ENCODE measurements at places on chromosomes 2 and 18.
A peak's percentile ranks its signal among the peaks of the same experiment; 100 is the strongest.

DNA sequence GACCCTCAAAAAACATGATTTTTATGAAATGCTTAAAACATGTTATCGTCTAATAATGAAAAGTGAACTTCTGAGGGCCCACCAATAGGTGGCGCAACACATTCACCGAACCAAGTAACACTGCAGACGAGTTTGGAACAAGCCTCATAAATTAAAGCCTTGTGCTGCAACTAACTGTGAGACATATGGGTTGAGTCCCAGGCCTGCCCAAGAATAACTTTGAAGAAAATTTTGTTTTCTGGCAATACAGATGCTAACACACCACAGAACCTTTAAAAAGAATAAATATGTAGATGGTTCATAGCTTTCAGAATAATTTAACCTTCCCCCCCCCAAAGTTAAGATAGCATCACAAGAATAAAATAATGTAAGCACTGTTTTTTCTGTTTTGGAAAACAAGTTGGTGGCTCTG lies 285.9 kb downstream of the RNF144A start:
- peak; percentile 62 for DNase-seq

DNA sequence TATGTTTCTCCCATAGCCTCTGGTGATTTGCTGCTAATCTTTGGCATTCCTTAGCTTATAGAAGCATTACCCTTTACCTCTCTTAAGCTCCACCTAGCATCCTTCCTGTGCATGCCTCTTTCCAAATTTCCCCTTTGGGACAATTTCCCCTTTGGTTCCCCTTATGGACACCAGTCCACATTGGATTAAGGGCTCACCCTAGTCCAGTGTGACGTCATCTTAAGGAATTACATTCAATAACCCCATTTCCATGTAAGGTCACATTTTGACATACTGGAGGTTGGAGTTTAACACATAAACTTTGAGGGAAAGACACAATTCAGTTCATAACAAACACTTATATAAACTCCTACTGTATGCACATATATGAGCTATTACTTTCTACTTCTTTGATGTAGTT lies 916.6 kb downstream of the SLC4A3 start:
- DNase-seq = no peak

DNA sequence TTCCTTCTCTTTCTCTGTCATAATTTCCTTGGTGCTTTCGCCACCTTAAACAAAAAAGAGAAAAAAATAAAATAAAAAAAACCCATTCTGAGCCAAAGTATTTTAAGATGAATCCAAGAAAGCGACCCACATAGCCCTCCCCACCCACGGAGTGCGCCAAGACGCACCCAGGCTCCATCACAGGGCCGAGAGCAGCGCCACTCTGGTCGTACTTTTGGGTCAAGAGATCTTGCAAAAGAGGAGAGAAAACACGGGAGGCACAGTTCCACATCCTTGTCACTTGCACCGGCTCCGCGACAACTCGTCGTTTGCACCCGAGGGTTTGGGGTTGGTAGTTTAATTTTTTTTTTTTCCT lies 1.8 kb upstream of the SP9 start:
- no peak for DNase-seq

- no peak for DNase-seq
Observed at GRCh38 chr2:236501531-236501930, 68.1 kb upstream of the ACKR3 start.

DNA sequence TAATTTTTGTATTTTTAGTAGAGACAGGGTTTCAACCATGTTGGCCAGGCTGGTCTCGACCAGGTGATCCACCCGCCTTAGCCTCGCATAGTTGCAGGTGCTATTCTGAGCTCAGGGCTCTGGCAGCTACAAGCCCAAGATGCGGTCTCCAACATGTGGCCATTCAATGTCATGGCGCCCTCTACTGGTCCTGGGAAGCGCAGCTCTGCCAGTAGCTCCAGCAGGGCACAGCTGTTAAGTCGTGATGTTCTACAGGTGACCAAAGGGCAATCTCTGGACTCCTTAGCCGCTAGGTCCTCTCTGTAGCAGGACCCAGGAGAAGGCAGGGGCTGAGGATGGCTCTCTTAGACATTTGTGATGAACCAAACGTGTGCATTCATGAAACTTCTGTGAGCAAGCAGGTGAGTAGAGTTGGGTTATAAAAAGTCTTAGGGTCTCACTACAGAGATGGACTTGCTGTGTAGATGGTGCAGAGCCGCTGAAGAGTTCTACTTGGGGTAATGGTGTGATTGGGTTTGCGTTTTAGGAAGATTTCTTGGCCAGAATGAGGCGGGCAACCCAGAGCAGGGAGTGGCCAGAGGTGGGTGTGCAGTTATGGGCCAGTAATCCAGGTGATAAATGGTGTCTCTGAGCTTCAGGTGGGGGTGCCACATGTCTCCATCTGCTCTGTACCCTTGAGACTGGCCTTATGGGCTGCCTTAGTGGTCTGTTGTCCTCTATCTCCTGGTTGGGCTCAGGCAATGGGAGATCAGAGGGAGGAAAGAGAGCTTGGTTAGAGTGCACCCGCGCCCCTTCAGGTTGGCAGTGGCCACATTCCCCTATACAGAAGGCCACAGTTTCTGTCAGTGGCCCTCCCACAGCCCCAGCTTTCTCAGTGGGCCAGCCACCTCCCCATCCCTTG lies 31.0 kb downstream of the IL37 start:
- DNase-seq = peak; percentile 84

DNA sequence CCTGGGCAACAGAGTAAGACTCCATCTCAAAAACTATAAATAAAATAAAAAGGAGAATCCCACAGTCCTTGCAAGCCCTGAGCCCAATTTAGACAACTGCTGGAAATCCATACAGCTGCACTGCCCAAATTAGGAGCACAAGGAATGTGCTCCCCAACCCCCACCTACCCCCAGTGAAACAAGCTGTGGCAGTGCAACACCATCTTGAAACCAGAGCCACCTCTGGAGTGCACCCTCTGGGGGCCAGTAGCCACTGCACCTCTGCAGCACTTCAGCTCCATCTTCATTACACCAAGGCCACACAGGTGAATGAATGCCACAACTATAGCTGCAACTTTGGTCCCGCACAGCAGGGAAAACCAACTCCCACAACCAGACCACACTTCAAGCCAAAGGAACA lies 37.3 kb downstream of the USP34 start:
- DNase-seq = no peak

DNA sequence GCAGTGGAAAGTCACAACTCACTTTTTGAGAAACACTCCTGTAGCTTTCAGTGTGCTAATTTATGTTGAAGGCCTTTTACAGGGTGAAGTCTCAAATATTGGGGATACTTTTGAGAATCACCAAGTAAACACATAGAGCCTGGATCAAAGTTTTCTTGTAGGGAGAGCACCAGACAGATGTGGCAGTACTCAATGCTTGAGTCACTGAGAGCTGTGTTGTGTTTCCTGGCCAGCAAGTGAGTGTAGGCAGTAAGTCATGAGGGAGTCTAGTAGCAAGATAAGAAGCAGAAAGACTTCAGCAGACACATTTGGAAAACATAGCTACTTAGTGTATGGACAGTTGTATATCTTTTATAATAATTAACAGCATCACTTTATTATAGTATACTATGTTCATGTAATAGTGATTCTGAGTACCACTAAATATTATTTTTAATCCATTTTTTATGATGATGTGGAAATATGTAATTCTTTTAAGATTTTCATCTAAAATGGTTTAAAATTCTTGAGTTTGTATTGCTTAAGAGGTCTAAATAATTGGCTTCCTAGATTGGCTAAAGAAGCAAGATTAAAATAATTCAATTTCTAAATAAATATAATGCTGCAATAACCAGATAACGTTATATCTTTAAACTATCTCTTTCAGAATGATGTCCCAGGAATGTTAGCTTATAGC lies 12.8 kb downstream of the PSMD1 start:
- DNase-seq = no peak

DNA sequence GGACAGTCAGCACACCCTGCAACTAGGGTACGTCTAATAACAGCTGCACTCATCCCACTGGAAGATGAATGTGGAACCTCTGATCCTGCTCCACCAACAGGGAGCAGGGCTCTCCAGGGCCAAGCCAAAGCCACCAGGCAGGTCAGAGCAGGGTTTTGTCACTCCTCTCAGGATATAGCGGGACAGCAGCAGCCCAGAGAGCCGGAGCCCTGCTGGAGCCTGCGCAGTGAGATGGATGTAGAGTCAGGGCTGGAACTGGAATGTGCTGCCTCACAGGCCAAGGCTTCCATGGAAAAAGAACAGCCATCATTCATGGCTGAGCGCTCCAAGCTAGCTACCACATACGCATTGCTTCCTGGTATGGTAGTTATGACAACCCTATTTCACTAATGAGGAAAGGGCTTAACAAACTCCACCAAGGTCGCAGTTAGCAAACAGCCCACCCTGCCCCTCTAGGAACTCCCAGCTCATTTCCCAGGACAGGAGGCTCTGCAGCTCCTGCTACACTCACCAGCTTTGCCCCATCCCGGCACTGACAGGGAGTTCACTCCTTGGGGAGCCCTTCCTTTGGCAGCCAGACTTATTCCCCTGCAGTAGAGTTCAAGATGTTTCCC lies 85.2 kb downstream of the HS1BP3 start:
- no peak for DNase-seq

DNA sequence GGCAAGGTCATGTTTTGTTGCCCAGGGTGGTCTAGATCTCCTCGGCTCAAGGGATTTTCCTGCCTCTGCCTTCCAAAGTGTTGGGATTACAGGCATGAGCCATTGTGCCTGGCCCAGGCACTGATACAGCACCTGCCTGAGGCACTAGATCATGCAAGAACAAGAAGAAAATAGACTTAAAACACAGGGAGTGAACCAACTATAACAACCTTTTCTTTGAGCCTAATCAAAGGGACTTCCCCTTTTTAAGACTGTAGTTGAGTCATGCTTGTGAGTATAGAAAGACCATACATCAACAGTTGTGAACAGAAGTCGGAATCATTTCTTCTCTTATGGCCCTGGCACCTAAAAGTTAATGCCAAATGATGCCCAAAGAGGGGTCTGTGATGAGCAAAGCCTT lies 47.9 kb upstream of the MAPRE2 start:
- no peak for DNase-seq

GRCh38 chr2:82789851-82790205 lies 1669.3 kb downstream of the SUCLG1 start:
- DNase-seq = no peak

GRCh38 chr2:69816923-69817542 lies 12.4 kb upstream of the GMCL1 start:
- DNase-seq = peak; percentile 66

DNA sequence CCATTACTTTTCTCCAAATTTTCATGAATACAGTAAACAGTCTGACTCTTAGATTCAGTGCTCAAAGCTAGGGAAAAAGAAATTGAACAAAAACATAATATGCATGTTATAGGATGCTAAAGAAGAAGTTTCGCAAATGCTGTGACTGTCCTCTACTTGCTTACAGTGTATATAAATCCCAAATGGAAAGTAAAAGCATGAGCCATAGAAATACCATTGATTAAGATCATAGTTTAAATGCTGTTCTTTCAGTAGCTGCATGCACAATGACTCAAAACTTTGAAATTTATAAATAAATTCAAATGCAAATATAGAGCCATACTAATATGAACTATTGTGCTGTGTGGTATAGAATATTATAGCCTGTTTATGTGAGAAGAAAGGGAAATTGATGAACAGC lies 1113.9 kb upstream of the ACVR2A start:
- no peak for DNase-seq

- no peak for DNase-seq
Observed at GRCh38 chr2:19409046-19409445, 50.6 kb upstream of the OSR1 start.

DNA sequence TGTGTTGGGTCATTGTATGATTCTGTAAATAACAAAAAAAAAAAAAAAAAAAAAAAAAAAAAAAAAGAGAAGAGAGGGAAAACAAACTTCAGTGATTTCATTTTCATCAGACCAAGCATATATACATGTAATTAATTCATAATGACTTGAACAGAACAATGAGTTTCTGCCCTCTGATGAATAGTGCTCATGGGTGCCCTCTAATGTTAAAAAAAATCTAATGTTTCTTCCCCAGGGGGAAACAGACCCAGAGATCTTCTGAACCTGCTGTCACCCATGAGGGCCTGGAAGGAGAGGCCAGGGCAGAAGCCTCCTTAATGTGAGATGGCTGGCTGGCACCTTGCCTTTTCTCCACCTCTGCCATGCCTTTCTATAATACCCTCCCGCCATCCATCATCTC lies 289.2 kb downstream of the ZNF521 start:
- DNase-seq = no peak

DNA sequence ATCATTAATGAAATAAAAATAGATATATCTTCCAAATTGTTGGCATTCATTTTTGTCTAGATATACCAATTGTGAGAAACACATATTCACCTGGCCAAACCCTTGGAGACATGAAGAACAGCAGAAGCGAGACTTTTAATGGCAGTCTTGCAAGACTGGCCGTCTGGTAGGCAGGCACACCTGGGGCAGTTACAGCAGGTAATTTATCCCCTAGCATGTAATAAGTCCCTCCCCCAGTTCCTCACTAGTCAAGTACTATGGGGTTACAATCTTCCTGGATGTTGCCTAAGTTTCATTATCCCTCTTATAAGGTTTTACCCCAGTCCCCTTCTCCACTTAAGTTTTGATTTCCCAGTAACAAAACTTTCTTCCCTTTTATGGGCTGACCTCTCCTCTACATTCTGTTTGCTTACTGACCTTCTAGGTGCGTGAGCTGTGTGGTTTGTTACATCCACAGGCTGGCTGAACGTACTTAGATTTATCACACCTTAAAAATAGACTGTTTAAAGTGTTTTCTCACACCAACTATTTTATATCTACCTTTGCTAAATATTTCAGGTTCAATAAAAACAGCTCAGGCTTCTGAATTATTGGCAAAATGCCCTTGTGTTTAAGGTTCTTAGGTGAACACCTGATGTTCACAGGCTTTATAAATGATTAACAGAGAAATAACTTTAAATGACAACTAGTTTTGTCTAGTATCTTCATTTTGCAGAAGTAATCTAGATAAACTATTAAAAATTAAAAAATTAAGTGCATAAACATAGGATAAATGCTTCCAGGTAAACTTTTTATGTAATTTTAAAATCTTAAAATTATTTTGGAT lies 365.0 kb upstream of the TFPI start:
- DNase-seq = no peak

DNA sequence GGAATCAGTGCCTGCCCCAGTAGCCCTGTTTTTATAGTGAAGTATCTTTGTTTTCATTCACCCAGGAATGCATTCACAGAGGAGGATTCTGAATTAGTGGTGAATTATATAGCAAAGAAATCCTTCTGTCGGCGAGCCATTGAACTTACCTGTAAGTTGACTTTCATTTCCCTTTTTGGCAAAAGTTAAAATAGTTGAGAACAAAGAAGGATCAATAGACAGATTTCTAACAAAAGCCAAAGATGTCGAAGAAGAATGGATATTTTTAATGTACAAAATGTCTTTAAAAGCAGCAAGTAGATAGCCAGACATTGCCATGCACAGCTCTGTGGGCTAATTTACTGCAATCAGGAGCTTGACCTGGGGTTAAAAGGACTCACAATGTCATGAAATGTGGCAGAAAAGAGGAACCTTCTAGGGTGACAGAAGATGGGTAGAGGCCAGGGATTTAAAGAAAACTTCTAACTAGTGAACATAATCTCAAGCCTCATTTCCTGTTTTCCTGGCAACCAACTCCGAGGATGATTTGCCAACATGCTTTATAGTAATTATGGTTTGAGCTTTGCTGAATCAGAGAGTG lies 53.8 kb upstream of the TMEM87B start:
- no peak for DNase-seq

Measured in ecto neural progenitor cell (in vitro differentiated cells).